ENCODE measurements at places on chromosomes 3 and 15.

- DNase-seq, result no peak
Observed at GRCh38 chr3:163523375-163523774, 1554.9 kb downstream of the SI start.

- no peak for DNase-seq
Observed at GRCh38 chr3:144491333-144491732, 519.7 kb downstream of the DIPK2A start.

- DNase-seq, result no peak
Observed at GRCh38 chr3:66336333-66336766, 115.5 kb downstream of the SLC25A26 start.

DNA sequence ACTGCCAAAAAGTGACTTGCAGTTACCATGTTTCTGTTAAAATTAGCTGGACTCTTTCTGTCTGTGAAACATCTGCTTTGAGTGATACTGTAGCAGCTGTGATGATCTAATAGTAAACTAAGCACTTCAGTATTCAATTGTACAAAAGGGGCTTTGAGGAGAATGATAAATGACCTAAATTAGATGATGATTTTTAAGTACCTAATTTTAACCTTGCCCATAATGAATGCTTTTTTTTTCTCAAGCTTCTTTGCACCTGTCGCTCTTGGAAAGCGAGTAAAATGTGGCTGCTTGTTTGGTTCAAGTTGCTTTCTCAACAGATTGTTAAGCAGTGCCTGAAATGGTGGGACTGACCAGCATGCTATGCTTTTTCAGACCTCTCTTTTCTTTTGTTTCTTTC is 752.3 kb downstream of the EPHA3 start:
- no peak for DNase-seq

- no peak for DNase-seq
Observed at GRCh38 chr3:172329070-172329469, 119.2 kb downstream of the GHSR start.

GRCh38 chr3:14289590-14290461 is 111.2 kb downstream of the LSM3 start:
- no peak for DNase-seq
